GM12892 (cell line): ENCODE measurements at places on chromosomes 3 and 15.

GRCh38 chr3:1374471-1374870 lies 281.6 kb downstream of the CNTN6 start:
- DNase-seq = no peak

DNA sequence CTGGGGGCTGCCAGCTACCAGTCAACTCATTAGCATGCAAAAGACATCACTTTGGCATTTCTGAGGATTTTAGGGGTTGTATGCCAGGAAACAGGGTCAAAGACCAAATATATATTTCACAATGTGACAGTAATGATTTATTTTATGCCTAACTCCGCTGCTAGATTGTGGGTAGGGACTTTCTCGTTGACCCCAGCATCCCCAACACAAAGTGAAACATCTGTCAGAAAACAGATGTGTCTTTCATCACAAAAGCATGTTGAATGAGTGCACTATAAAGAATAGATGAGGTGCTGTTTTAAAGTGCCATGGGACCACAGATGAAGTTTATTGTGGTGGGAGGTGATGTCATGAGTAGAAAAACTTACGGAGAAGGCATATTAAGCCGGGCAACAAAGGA lies 59.7 kb downstream of the ITPR1 start:
- no peak for DNase-seq

- DNase-seq = no peak
These were observed 234.6 kb downstream of the THRB start for GRCh38 chr3:24259901-24260512.

GRCh38 chr3:182521339-182521738 lies 272.0 kb upstream of the ATP11B start:
- DNase-seq = no peak

DNA sequence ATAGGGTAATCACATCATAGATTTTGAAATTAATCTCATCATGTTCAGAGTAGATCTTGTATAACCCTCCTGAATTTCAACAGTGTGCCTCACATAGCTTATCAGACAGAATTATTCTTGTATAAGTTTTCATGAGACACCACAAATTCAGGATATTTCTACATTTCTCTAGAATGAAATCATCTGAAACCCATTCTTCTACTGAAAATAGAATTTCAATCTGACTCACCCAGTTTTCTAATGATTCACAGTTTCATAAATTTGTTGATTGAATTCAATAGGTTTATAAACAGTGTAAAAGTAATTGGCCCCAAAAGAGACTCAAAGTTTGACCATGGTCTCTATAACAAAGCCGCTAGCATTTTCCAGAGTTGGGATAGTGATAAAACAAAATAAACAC lies 1082.6 kb upstream of the EPHA6 start:
- DNase-seq = no peak

DNA sequence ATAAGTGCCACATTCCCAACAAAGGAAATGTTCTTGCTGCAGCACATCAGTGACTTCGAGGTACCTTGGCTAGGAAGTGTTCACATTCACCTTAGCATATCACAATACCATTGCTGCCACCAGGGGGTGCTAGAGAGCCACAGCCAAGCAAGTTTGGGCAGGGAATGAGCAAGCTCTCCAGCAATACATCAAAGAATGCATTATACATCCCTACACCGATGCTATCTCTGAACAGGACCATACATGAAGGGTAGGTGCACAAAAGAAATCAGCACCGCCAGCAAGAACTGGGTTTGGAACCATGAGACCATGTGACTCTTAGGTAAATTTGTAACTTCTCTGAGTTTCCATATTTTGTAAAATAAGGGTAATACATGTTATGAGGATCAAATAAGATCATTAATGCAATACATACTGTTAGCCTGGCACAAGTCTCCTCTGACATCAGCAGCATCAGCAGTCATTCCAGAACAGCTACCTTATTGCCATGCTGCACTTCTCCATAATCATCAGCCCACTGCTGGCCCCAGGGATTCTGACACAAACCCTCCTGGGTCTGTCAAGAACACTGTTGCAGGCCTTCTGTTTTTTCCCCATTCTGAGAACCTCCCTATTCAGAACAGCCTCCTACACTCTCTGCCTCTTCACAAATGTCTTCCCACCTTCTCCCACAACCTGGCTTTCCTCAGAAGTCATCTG lies 37.5 kb downstream of the RYK start:
- DNase-seq = peak; percentile 26

DNA sequence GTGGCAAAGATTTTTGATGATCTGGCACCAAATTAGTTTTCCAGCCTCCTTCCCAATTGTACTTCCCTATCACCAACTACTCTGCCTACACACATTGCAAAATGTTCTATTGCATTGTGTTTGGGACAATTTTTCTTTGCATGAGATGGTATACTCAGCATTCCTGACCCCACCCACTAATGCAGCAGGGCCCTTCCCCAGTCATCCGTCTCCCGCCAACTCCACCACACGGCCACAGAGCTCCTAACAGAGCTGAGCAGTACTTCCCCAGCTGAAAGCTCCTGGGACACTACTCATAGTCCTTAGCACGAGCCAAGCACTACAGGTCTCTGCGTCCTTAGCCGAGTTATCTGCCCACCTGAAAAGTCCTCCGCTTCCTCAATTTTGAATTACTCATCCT lies 34.2 kb downstream of the TXNRD3 start:
- no peak for DNase-seq

- no peak for DNase-seq
These were observed 330.2 kb downstream of the EPHB1 start for GRCh38 chr3:135125171-135125801.

GRCh38 chr3:19811689-19812088 lies 122.3 kb downstream of the EFHB start:
- DNase-seq = no peak

GRCh38 chr3:111989061-111989678 lies 9.6 kb upstream of the TAGLN3 start:
- no peak for DNase-seq

DNA sequence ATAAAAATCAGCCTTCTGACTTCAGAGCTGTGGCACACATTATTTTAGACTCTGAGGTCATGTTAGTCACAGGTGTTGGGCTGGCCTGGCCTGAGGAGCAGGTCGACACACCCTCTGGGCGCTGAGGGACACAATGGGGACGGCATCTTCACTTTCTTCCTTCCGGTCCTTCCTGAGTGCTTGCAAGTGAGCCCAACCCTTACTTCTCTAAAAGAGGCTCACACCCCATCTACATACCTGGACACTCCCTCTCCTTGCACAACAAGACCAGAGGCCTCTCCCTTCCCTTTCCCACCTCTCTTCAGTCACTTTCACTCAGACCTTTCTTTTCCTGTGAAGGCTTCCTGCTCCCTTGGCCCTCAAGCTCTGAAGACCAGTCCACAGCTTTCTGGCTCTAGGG lies 85.4 kb downstream of the XXYLT1 start:
- DNase-seq = no peak

DNA sequence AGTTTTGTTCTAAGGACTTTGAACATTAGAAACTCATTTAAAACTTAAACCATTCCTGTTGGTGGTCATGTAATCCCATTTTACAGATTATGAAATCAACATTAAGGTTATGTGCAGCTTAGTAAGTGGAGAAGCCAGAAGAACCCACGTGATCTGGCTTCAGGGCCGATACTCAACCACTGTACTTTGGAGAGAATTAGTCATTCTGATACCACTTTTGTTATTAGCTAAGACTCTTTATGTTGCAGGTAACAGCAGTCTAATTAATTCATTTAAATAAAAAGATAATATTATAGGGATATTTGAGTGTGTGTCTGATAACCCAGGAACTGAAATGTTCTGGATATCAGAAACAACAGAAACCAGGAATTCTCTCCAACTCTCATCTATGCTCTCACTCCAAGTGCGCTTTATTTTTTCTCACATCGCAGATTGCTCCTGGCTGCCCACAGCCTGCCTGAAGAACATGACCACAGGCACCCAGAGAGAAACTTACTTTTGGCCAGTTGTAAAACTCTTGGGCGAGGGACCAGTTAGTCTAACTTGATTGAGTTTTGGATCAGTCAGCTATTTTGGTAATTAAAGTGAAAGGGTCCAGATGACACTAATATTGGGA lies 25.2 kb downstream of the UBE2E1 start:
- DNase-seq = no peak

DNA sequence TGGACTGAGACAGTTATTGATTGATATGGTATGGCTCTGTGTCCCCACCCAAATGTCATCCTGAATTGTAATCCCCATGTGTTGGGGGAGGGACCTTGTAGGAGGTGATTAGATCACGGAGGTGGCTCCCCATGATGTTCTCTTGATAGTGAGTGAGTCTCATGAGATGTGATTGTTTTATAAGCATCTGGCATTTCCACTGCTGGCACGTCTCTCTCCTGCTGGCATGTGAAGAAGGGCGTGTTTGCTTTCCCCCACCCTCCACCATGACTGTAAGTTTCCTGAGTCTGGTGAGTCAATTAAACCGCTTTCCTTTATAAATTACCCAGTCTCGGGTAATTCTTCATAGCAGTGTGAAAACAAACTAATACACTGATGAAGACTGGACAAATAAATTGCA lies 105.6 kb upstream of the MELTF start:
- no peak for DNase-seq

- no peak for DNase-seq
These were observed 168.0 kb upstream of the CTDSPL start for GRCh38 chr3:37693511-37694283.

- DNase-seq = no peak
These were observed 66.6 kb downstream of the P3H2 start for GRCh38 chr3:190053919-190054672.

- peak; percentile 37 for DNase-seq
These were observed 29.9 kb upstream of the ST3GAL6 start for GRCh38 chr3:98733053-98733811.

DNA sequence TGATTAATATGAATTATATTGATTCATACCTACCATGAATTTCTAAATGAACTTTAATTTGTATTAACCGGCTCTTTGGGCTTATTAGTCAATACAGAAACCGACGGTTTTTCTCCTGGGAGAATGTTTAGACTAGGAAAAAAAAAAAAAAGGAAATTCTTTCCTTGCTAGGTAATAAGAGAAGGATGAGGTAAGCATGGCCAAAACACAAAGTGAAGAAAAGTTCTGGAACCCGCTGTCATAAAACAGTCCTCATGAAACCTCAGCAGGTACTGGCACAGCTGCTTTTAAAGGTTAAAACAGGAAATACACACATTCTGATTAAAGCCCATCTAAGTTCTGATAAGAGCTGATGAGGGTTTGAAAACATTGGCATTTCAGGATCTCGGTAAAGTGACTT lies 30.8 kb upstream of the PSTPIP1 start:
- DNase-seq = no peak

DNA sequence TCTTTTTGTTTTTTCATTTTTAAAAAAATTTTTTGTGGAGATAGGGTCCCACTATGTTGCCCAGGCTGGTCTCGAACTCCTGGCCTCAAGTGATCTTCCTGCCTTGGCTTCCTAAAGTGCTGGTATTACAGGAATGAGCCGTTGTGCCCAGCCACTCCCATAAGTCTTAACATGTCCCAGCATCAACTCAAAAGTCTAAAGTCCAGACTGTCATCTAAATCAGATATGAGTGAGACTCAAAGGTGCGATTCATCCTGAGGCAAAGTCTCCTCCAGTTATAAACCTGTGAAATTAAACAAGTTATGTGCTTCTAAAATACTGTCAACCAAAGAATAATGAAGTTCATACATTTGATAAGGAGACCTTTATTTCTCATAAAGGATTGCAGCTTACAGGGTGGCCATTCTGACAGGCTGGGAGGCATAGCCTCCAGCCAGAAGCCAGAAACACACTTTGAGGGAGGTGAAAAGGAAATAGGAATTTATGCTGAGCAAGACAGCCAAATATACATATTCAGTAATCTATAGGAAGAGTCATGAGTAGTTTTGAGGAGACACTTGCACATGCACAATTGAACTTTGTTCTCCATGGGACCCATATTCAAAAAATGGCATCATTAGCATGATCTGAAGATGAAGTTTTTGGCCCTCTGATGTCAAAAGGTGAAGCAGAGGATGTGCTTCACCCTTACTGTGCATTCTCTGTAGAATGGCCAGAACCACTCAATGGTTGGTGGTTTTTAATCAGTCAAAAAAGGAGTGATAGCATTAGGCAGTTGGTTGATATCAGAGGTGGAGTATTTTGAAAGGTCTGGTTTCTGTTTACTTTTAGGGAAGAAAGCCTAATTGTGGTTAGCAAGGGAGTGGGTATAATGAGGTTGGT lies 11.0 kb upstream of the ZNF662 start:
- DNase-seq = no peak

DNA sequence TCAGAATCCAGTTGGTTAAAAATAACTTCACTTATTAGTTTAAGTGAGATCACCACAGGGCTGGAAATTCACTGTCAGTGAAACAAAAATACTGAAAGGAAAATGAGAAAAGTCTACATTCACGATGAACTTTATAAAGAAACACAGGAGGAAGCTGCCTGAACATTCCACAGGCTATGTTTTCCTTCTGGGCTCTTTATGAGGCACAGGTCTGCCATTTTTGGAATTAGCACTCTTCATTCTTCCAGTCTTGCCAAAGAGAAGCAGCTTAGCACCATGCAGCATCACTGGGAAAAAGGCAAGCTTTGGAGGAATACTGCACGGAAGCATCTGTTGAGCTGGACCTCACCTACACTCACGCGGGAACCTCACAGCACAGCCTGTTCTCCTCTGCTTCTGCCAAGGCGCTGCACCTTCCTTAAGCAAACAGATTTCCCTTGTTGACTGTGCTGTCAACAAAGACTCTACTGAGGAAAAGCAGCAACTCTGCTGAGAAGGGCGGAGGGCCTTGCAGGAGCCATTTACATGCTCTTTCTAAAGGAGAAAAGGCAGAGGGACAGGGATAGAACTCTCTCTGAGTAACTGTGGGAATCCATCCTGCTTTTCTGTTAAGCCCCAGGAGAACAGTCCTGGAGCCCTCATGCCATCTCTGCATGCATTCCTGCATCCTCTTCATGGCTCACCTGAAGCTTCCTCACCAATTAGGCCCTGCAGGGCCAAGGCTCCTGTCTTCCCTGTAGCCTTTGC lies 15.7 kb downstream of the SUSD5 start:
- DNase-seq = no peak

- DNase-seq = no peak
These were observed 26.0 kb downstream of the CYP19A1 start for GRCh38 chr15:51312166-51313073.

- DNase-seq = no peak
These were observed 12.7 kb upstream of the ACTC1 start for GRCh38 chr15:34808016-34808415.

- DNase-seq = no peak
These were observed 7.8 kb upstream of the STAC start for GRCh38 chr3:36372534-36372935.

DNA sequence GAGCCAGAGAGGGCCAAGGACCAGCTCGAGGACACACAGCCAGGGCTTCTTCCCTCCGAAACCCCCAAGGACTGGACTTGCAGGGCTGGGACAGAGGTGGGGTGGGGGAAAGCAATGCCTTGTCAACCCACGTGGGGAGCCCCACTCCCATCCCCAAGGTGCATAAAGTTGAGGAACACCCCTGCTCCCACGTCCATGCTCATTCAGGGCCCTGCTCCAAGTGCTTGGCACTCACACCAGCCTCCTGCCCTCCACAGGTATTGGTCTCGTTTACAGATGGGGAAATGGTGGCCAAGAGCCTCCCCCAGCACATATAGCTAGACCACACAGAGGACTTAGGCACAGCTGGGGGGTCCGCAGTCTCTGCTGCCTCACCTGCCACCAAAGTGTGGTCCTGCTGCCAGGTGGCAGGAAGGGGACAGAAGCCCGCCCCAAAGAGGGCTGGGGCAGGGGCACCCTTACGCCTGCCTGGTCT lies 50.5 kb upstream of the CSPG4 start:
- DNase-seq = no peak

GRCh38 chr3:169379496-169380090 lies 283.9 kb downstream of the MECOM start:
- no peak for DNase-seq
